Cortex of kidney (tissue), 1 donor: ENCODE measurements at places on chromosomes 3 and 15.

GRCh38 chr15:69908060-69908459, 189.7 kb downstream of the TLE3 start:
- no peak for DNase-seq

DNA sequence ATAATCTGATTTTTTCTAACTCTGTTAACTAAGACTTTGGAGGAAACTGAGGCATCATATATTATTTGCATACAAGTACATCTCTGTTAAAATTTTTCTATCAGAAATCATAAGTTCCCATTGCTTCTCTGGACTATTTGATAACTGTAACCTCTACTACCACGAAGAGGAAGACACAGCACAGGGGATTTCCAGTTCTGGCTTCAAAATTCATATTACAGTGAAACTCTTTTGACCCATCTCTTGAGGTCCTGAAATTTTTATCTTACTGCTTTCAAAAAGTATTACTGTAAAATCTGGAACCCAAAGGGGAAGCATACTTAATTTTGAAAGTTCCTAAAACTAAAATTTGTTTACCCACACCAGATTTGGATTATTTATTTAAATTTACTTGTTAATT, 4.2 kb downstream of the PLSCR1 start:
- DNase-seq = no peak

DNA sequence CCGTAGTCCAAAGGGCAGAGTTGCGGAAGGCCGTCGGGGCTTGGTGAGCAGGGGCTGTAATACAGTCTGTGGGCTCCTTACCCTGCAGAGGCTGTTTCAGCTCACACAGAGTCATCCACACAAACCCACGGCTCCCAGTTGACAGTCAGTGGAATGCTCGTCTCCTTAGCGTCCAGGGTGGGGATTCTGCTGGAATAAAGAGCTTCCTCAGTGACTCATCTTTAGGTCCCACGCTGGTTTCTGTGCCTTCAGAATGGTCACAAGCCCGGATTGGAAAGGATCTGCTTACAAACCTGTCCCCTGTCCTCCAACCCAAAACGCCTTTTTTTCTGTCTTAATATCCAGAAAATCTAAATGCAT, 201.3 kb upstream of the TPM1 start:
- no peak for DNase-seq

GRCh38 chr3:118146658-118147375, 887.8 kb downstream of the IGSF11 start:
- no peak for DNase-seq

GRCh38 chr3:116288485-116288884, 156.8 kb downstream of the LSAMP start:
- no peak for DNase-seq

- no peak for DNase-seq
Measured at GRCh38 chr15:57545995-57546394, 45.7 kb upstream of the MYZAP start.

DNA sequence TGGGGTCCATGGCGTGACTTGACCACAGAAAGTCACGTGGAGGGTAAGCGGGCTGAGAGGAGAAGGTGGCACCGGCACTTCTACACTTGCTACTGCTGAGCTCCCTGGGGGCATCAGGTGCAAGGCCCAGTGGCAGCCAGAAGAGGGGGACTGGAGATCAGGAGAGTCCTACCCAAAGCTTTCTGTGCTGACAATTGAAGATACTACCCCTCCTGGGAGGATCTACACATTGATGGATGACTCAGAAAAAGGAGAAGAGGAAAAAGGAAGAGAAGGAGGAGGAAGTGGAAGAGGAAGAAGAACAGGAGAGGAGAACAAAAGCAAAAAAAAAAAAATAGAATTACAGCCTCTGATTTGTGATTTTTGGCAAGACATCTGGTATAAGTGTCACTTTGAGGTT, 41.2 kb downstream of the MYO5C start:
- no peak for DNase-seq

DNA sequence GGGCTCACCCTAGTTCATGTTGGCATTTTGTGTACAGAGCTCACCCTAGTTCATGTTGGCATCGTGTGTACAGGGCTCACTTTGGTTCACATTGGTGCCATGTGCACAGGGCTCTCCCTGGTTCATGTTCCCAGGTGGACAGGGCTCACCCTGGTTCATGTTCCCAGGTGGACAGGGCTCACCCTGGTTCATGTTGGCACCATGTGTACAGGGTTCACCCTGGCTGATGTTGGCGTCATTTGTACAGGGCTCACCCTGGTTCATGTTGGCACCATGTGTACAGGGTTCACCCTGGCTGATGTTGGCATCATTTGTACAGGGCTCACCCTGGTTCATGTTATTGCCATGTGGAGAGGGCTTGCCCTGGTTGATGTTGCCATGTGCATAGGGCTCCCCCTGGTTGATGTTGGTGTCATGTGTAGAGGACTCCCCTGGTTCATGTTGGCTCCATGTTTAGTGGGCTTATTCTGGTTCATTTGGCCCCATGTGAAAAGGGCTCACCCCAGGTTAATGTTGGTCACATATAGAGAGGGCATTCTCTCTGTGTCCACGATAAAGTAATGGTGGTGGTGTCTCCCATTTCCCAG, 31.7 kb upstream of the NR2C2 start:
- no peak for DNase-seq

- DNase-seq = no peak
Measured at GRCh38 chr3:79835701-79836100, 67.9 kb upstream of the ROBO1 start.

DNA sequence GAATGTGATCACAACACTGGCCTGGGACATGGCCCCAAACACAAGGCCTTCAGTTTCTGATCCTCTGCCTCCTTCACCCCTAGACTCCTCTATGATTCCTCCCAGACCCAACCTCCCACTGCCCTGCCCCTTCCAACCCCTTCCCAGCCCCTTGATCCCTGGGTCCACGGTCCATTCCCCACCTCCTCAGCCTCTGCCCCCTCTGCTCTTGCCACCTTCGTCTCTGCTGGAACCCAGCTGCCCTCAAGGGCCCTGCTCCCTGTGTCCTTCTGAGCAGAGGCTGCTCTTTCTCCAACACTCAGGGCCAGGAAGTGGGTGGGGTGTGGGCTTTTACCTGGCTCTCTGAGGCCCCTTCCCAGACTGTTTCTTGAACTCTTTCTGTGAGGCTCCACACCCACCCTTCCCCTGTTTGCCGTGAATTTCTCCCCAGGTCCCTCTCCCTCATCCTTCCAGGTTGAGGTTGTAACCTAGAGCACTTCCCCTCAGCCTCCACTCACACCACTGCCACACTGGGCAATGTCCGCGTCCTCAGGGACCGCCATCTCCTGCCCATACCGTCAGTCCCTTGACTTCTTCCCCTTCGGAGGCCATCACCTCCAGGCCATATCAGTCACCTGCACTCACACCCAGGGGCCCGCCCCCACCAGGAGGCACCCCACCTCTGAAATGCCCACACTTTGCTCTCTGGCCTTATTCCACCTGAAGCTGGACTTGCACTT, 18.7 kb upstream of the SLCO2A1 start:
- no peak for DNase-seq

- DNase-seq = no peak
Measured at GRCh38 chr15:57727031-57727430, 20.5 kb downstream of the POLR2M start.

GRCh38 chr15:67760901-67761300, 64.4 kb upstream of the SKOR1 start:
- no peak for DNase-seq

DNA sequence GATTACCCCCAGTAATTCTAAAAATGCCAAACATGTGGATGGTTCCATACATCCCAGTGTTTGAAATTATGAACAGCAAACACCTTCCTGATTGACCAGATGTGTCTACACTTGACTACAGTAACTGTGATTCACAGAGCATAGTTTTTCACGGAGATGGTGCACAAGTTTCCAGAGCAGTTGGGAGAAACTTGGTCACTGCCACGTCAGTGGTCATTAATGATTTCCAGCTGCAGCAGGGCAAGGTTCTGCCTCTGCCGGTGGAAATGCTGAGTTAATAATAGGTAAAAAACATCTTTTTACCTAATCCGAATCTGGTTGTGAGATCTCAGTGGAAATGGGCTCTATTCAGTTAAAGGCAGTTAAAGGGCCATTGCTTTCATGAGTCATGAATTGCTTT, 154.1 kb upstream of the FEZF2 start:
- DNase-seq = no peak

GRCh38 chr3:135260025-135260424, 465.0 kb downstream of the EPHB1 start:
- no peak for DNase-seq

- DNase-seq = no peak
Measured at GRCh38 chr15:88342666-88343065, 86.1 kb upstream of the NTRK3 start.

GRCh38 chr3:101809178-101810021, 30.4 kb downstream of the NXPE3 start:
- DNase-seq = no peak

DNA sequence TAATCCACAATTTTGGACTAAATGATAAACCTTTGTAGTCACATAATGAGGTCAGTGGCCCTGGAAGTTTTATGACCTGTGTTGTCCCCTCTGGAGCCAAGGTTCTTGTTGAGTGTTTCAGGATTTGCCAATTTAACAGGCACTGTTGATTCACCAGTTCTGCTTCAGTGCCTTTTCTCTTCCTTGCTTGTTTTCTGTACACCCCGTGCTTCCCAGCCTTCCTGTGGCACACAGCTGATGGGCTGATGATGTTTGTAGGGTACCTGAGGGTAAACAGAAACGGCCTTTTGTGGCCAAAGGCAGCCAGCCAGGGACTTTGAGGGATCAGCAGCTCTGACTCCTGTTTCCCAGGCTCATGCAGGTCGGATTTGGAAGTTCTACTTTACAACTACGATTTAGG, 13.3 kb downstream of the GYG1 start:
- no peak for DNase-seq

- DNase-seq = no peak
Measured at GRCh38 chr3:148866261-148866660, 1.2 kb downstream of the CPA3 start.

DNA sequence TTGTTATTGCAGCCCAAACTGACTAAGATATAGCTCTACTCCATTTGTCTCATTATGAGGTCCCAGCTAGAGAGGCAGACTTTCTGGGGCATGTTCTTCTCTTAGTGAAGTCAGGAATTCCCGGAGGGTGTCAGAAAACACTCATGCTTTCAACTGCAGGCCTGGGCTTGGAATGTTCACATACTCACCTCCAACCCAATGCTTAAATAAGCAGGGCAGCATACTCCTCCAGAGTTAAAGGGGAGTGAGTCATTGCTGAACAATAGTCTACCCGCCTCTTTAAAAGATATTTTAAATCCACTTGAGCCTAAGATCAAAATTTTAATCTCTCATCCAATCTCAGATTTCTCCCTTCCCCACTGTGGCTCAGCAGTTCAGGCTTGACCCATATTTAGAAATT, 167.8 kb upstream of the DPH6 start:
- DNase-seq = no peak

DNA sequence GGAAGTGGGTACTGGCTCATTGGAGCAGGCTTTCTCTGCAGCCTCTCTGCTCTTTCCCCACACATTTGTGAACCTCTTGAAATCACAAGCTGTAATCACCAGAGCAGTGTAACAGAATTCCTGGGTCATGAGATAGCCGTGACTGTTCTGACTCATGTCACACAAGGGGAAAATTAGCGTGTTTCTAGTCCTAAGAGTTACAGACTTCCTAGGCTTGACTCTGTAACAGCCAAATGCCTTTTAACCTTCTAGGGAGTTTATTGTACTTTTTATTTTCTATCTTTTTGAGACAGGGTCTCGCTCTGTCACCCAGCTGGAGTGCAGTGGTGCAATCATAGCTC, 54.7 kb upstream of the TRAK1 start:
- no peak for DNase-seq

GRCh38 chr15:55894399-55894965, 98.9 kb downstream of the NEDD4 start:
- DNase-seq = no peak

GRCh38 chr3:62587579-62588031, 214.3 kb upstream of the FEZF2 start:
- no peak for DNase-seq

DNA sequence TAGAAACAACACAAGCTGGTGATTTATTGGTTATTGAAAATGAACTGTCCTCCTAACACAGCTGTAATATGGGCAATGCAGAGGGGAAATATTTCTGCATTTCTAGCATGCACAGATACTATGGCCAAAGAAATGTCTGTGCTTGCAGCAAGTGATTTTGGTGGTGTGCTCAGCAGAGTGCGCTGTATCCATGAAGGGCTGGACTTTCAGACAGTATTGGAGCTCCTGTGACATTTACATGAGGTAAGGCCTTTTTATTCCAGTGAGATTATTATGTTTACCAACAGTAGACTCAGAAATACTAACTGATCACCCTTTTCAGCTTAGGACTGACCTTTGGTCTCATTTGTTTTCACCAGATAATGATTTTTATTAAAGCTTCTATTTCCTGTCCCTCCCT, 1302.6 kb upstream of the EPHA6 start:
- no peak for DNase-seq

DNA sequence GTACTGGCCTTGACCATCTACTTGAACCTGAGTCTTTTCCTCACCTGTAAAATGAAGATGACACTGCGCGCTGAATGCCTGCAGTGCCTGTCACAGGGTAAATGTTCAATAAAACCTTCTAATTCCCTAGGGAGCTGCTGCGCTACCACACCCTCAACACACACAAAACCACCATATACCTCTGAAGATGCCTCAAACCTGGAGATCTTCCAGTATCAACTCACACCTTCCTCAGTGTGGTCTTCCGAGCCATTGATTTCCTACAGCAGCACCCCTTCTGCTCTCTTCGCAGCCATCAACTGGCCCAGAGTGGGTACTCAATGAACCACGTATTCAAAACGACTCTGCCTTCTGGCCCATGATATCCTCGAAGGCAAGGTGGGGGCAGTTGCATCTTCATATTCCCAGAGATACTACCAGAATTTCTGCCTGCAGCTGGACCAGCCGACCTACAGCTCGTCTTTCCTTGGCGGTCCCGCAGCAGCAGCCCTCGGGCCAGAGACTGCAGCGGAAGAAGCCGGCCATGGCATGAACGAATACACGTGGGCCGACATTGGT, 695 bp downstream of the RPL32 start:
- no peak for DNase-seq

DNA sequence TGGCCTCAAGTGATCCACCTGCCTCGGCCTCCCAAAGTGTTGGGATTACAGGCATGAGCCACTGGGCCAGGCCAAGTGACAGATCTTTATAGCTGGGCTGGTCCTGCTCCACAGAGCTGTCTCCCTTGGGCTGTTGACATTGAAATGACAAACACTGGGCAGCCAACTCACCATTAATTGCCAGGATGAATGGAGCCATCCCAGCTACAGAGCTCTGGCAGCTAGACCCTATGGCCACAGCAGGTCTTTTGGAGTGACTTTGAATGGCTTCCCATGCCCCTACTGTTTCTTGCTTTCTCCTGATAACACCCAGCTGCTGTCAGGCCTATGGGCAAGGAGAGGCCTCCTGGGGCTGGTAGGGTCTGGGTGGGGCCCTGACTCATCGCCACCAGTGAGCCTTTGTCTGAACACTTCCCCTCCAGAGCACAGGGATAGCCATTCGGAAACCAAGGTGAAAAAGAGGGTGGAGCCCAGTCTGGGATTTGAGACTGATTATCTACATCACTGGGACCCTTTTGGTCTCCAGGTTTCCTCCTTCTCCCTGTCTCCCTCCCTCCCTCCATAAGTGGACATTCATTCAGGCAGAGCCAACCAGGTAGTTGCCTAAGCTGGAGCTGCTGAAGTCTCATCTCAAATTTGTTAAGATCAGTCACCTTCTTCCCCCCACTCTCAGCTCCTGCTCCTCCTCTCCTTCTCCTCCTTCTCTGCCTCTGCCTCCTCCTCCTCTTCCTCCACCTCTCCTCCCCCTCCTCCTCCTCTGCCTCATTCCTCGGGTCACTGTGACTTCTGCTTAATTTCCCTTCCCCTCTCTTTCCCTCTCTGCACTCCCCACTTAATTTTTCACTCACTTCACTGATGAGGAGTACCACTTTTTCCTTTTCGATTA, 34.0 kb downstream of the BHLHE40 start:
- DNase-seq = no peak

- no peak for DNase-seq
Measured at GRCh38 chr15:70547846-70548487, 215.4 kb downstream of the UACA start.
